ENCODE measurements at places on chromosomes 11 and 22.
A peak's percentile ranks its signal among the peaks of the same experiment; 100 is the strongest.

GRCh38 chr11:76257074-76257719, 50.9 kb upstream of the WNT11 start:
- DNase-seq, result no peak

GRCh38 chr11:28566339-28567089, 458.3 kb downstream of the METTL15 start:
- DNase-seq, result peak; percentile 58

DNA sequence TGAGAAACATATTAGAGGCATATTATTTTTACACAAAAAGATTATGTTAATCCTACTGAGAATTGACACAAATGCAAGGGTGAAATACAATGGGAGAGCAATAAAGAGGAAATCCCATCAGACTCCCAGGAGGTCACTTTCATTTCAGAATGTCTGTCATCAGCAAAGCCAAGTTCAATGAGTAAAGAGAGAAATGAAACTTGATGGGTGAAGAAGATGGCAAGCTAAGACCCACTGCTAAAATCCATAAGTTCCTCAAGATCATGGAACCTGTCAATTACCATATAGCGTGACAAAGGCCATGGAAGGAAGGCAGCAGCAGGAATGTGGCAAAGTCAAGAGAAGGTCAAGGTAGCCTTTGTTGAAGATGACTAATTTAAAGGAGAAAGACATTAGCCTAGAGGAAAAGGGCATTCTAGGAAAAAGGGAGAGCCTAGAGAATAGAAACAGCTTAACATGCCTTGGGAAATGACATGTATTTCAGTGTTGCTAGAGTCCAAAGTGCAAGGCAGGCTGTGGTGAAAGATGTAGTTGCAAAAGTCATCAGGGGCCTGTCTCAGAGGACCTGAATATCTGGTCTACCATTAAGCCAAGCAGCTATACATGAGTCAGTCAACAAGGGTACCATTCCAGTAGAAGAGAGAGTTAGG, 43.1 kb downstream of the FAM168A start:
- DNase-seq, result no peak

DNA sequence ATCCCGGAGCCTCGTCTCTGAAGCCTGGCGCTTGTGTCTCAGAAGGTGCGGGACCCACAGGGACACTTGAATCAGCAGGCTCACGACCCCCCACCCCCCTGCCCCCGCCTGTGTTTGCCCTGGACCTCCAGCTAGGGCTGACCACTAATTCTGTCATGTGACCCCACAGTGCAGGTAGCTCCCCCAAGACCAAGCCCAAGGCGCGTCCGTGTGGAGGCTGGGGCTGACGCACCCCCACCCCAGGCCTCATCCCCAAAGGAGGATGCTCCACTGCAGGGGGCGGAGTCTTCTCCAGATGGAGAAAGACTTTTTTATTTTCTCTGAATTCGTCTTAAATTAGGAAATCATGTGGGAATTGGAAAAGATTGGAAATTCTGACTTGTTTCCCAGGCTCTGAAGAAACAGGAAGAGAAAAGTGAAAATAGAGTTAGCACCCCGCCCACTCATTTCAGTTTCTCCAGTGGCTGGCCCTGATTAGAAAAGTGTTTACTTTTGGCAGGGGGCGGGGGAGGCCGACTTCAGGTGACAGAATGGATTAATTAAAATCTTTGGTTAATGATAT, 1.0 kb upstream of the RELA start:
- no peak for DNase-seq

GRCh38 chr11:64094463-64095260, 58.9 kb downstream of the FLRT1 start:
- DNase-seq, result no peak

- no peak for DNase-seq
Observed at GRCh38 chr11:36309779-36310178, 13.7 kb downstream of the PRR5L start.

GRCh38 chr11:133818302-133818701, 27.0 kb downstream of the SPATA19 start:
- DNase-seq, result no peak

- DNase-seq, result no peak
Observed at GRCh38 chr22:27207907-27208306, 550.5 kb downstream of the MIAT start.

DNA sequence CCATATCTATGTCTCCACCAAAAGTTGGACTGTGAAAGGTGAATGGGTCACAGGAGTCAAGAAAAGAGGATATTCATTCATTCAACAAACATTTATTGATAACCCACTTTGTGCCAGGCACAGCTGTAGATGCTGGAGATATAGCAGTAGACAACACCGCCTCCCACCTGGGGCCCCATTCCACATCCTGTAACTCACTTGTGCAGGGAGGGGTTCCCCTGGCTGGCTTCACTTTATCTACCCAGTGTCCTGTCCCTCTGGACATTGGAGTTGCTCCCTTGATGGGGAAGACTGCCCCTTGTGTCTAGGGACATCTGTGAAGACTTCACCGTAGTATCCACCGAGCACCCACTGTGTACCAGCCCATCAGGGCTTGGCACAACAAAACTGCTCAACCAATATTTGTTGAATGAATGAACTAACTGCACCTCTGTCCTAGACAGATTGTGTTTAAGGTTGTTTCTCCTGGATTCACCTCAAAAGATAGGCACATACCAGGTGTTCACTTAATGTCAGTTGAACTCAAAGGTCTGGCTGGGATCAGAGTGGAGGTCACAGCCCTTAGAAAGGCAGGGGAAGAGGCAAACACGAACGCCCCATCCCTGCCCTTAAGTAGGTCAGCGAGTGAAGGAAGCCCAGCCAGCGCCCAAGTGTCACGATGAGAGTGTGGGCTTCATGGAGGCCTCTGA, 1.4 kb upstream of the OVOL1 start:
- no peak for DNase-seq

- DNase-seq, result peak; percentile 64
Observed at GRCh38 chr22:43923631-43924464, at the start of gene PNPLA3. Gene PNPLA3 (plus strand): TSS chr22:43923805. CDS start chr22:43923912, 107 bp downstream.

GRCh38 chr11:94525546-94526324, 13.5 kb downstream of the C11orf97 start:
- no peak for DNase-seq

DNA sequence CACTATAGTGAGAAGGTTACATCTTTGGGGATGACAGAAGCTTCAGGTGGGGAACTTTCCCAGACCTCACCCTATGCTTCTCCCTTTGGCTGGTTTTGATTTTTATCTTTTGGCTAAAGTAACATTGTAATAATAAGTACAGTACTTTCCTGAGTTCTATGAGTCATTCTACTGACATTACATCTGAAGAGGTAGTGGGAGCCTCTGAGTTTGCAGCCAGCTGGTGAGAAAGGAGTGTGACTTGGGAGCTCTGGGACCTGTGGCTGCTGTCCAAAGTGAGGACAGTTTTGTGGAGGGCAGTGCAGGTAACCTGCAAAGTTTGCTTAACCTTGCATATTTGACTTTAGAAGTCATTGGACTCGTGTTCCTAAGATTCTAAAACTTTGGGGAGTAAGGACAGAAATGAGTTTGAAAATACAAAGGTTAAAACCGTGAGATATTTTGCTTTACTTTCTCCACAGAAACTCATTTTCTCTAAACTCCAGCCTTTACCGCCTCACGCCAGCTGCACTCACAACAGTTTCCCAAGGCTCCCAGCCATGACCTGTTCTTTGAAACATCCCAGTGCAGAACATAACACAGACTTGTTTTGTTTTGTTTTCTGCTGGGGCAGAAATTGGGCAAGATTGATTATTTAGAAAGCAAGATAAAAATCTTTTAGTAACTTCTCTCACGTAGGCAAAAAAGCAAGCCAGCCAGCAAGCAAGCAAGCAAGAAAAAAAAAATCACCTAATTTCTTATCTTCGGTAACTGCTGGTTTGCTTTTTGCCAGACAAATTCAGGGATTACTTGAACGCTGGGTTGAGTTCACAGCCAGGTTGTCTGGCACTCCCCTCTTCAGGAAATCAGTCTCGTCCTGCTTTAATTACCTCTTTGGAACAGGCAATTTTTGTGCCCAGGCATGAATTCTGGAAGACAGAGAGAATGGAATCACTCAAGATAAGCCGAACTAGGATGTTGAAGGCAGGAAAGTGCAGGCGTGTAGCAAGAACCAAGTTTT, 478.3 kb upstream of the ISX start:
- no peak for DNase-seq

GRCh38 chr11:82969811-82970210, 68.3 kb downstream of the DDIAS start:
- DNase-seq, result no peak

DNA sequence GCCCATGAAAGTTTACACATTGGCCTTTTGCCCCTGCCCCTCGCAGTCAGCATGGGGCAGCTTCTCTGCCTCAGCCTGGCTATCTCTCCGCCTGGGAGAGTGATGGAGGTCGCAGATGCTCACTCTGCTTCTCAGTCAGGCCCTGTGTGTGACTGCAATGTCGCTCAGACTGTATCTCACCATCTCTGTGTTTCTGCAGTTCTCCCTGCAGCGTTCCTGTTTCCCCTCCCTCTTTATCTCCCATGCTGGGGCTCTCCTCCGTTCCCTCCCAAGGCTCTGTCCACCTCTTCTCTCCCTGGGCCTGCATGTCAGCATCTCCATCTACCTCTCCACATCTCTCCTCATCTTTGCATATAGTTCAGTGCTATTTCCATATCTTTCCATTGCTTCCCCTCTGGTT, 38.1 kb downstream of the SLC22A12 start:
- no peak for DNase-seq
